ENCODE measurements at places on chromosomes 4 and X.

DNA sequence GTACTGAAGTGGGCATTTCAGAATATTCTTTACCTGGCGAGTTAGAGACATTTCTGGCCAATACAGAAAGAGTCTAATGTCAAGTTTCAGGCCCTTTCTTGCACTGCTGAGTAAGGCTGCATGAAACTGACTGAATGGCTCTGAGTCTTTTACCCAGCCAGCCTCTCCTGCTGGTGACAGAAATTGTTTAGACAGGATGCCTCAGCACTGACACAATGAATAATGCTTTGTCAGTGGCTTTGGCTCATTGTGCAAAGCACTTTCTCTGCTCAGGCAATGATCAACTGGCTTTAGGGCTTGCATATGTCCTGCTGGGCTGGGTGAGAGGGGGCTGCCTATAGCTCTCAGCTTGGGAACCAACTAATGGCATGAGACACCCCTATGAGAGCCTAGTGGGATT, 45.5 kb downstream of the CLNK start:
- no peak for DNase-seq

- DNase-seq: no peak
Measured at GRCh38 chr4:159593681-159594080, 490.8 kb downstream of the RAPGEF2 start.

DNA sequence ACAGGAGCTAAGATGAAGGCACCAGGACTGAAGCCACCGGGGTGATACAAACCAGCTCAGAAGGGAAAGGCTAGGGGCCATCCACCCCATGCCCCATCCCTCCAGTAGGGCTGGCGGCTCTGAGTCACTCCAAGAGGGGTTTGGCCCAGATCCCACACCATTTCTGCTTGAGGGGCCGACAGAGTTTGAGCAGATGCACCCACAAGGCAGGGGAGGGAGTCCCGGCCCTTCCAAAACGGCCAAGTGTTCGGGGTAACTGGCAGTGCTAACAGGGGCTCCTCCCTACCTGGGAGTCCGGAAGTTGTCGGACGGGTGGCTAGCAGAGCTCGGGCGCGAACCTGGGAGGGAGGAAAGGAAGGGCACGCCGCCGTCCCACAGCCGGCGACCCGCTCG, 412 bp downstream of the SLC10A3 start:
- no peak for DNase-seq

DNA sequence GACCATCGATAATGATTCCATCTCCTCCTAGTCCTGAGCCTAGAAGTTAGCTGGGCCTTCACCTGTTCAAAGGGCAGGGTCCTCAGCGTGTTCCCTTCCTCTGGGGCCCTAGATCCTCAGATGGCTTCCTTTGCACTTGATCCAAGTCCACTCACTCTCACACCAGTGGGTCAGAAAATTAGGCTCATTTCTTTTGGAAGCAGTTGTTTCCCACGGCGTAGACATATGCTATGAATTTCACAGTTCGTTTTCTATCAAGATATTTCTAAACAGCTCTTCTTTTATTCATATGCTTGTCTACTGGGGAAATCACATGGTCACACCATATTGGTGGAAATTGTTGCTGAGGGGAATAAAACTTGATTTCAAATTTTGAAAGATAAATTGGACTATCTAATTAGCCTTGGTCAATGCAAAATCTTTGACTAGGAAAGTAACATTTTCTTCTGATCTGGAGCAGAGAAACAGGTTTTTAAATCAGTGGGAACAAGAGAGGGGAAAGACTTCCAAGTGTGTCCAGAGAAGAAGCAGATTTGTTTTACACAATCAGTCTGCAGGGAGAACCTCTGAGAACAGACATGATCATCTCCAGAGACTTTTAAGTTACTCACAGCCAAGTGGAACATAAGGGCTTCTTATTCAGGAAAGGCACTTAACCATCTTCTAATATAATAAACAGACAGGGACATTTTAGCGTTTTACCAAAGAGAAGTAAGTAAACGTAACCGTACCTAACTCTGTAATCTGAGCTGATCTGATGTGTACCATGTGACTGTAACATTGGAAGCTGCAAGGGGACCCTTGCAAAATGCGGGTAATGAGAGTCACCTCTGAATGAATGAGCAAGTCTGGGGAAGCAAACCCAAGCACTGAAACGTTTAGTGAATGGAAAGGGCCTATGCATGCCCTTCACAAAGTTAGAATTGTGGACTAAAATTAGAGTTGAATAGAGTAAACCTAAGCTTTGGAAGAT, 455.7 kb upstream of the FAT1 start:
- DNase-seq: no peak

DNA sequence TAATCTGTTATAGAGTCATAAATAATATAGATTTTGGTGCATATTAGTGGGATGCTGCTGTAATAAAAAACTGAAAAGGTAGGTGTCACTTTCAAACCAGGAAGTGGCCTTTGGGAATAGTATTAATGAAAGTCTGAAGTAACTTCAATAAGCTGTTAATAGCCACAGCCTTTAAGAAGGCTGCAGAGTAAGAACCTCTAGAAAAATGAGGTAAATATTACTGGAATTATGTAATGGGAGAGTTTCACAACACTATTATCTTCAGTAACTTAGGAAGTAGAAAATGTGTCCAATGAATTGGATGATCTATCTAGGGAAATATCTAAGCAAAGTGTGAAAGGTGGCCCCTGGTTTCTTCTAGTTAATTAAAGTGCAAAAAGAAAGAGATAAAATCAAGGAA, 104.7 kb downstream of the NCAPG start:
- DNase-seq: no peak

DNA sequence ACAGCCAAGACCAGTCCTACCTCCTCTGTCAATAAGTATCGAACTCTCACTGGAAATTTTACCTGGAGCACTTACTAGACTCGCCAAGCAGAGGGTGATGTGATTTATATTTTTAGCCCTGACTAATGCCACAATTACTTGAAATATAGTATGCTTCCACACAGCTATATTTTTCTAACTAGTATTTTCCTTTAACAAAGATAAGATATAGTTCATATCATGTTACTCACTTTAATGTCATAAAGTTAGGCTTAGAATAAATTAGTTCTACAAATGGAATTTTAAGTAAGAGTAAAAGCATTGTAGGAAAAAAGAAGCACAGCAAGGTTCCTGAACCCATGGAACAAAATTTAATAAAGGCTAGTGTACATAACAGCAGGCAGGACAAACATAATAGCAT, 16.0 kb upstream of the NKX6-1 start:
- no peak for DNase-seq

DNA sequence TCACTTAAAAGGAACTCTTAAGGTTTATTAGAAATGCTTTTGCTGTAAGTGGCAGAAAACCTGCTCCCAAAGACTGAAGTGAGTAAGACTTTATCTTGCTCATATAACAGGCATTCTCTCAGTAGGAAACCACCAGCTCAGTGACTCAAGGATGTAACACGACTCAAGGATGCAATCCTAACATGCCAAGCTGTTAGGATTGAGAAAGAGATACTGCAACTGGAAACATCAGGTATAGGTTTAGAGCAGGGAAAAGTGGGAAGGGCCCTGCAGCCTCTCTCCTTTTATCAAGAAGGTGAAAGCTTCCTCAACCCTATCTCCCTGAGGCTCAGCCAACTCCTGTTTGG, 11.9 kb upstream of the SLC9A7 start:
- peak; percentile 75 for DNase-seq

DNA sequence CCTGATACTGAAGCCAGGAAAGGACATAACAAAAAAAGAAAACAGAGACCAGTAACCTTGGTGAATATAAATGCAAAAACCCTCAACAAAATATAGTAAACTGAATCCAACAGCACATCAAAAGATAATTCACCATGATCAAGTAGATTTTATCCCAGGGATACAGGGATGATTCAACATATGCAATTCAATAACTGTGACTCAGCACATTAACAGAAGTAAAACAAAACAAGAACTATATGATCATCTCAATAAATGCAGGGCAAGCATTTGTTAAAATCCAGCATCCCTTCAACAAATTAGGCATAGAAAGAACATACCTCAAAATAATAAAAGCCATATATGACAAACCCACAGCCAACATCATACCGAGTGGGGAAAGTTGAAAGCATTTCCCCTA, 112.0 kb downstream of the HHIP start:
- no peak for DNase-seq

- DNase-seq: no peak
Measured at GRCh38 chr4:15568821-15569220, 86.3 kb downstream of the FBXL5 start.

DNA sequence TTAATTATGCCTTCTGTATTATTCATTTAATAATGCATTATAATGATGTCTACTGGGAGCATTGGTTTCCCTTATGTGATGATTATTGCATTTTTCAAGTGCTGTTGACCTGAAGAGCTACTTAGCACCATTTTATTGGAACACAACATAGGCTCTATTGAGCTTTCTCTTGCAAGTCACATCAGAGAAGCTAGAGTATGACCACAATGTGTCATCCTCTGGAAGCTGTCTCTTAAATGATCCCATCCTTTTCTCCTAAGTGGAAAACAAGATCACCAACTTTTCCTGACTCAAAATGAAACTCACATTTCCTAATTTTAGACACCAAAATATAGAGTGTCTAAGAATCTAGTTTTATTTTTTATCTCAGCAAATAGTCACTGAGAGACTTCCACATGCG, 1451.9 kb downstream of the PCDH7 start:
- no peak for DNase-seq

DNA sequence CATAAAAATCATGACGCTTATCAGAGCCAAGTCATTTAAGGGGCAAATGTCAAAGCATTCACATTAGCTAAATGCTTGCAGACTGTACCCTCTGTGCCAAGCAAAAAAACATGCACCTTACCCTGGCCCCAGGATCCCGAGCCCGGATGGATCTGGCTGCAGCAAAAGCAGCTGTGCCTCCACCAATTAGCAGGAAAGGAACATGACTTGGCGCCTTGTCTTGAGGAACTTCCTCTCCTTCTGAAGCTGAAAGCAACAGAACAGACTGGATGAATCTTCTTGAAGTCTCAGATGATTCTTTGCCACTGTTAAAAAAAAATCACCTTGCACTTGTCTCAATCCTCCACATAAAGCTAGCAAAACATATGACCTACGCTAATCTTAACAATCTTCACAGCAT, 18.0 kb downstream of the AIFM1 start:
- no peak for DNase-seq

DNA sequence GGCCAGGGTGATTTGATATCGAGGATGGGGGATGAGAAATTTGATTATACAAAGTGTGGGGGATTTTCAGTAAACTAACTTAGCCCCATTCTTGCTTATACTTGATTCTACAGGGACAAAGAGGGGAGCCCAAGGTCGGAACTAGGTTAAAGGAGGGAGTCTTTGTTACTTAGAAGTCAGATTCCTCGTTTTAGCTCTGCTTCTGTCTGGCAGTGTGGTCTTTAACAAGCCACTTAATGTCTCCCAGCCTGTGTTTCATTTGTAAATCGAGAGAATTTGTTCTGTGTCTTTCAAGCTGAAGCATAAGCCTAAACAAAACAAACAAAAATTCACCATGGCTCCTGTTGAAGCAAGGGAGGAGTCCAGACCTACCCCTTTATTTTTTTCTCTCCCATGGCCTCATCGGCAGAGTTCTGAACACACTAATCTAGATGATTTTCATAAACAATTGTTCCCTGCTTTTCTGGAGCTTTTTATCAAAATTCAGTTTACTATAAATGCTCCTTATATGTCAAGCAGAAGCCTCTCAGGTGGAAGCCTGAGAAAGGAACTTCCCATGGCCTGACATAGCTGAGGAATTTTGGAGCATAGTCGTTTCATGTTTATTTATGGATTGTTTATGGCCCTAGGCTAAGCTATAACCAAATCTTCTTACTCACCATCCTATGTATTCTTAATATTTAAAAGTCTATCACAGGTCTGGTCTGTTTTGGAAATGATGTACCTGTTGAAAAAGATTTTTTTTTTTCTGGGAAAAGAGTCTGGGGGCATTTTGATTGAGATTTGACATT, 62.6 kb upstream of the SYTL5 start:
- DNase-seq: no peak

DNA sequence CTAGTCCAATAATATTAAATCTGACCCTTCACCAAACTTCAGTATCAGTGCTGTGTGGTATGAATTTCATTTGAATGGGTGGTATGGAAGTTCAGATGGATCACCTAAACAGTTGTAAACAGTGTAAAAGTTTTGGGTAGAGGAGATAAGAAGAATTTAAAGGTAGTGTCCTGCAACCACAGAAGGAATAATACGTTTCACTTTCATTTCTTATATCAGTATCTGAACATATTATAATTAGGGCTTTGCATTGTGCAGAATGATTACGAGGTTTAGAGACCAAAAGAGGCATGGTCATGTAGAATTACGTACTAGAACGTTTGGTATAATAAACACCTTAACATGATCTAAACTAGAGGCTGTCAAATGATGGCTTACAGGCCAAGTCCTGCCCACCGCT, 116.1 kb downstream of the PDLIM5 start:
- DNase-seq: no peak

- DNase-seq: no peak
Measured at GRCh38 chrX:154607370-154607769, 11.7 kb downstream of the CTAG1B start.

DNA sequence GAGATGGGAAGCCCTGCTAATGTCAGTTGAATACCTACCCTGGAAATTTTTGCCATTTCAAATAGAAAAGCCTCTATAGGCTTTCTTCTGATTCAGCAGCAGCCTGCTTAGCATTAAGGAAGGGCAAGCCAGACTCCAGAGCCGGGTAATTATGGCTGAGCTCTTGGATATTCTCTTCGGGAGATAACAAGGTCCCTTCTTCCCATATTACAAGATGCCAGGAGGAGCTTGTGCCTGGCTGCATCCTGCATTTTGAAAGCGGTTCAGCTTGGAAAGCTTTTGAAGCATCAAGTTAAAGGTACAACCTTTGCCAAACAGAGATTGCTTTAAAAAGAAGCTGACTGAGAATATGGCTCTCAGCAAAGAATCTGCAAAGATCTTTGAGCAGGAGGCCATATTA, 399.6 kb upstream of the RPS6KA3 start:
- no peak for DNase-seq

- DNase-seq: no peak
Measured at GRCh38 chr4:15353207-15353606, 74.6 kb upstream of the C1QTNF7 start.

GRCh38 chrX:42973321-42973720, 195.4 kb upstream of the PPP1R2C start:
- DNase-seq: no peak

DNA sequence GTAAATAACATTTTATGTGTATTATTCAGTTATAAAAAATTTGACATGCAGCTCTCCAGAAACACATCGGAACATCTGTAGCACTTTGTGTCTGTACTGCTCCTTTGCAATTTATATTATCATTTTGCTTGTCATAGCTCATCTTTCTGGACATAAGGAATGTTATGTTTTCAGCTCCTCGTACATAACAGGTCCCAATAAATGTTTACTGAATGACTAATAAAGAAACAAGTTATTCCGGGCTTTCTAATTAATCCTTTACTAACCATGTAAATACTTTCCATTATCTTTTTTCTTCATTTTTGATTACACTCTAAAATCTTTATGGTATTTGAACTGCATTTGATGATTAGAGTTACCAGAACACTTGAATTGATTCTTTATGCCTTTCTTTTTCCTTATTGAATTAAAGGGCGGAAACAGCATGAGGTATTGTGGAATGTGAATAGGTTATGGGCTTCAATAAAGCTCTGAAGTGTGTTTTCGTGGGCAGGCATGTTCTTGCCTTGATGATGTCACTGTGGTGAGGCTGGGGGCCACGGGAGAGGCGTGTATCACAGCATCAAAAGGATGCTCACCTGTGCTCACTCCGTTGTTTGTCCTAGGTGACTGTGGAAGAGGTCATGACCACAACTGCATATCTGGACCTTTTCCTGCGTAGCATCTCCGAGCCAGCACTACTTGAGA, 131.6 kb downstream of the GATB start:
- DNase-seq: no peak
